CD8-positive, alpha-beta memory T cell (primary cell): ENCODE measurements at places on chromosomes 2 and 18.

GRCh38 chr2:96508521-96509113 lies 3.5 kb upstream of the NEURL3 start:
- DNase-seq: no peak

- DNase-seq: no peak
Observed at GRCh38 chr2:132564065-132564464, 105.9 kb downstream of the LYPD1 start.

GRCh38 chr2:174338147-174338605 lies 3.4 kb downstream of the SP9 start:
- no peak for DNase-seq

GRCh38 chr18:39871961-39872360 lies 2083.1 kb upstream of the PIK3C3 start:
- DNase-seq: no peak

DNA sequence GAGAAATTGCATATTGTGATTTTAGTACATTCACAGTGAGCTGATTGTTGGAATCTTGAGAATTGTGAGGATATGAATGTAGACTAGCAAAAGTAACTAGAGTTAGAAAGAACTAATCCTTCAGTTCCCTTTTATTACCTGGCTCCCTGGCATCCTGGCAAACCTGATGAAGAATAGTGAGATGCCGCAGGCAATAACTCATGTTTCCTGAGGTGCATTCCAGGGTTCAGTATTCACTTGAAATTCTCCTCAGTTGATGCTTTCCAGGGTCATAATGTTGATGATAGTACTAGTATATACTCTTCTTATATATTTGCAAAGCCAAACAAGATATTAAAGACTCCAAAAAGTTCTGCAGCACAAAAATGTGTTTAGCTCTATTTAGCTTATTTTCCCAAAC lies 432.1 kb upstream of the CELF4 start:
- no peak for DNase-seq

GRCh38 chr2:190119257-190119656 lies 56.7 kb upstream of the MSTN start:
- peak; percentile 11 for DNase-seq

DNA sequence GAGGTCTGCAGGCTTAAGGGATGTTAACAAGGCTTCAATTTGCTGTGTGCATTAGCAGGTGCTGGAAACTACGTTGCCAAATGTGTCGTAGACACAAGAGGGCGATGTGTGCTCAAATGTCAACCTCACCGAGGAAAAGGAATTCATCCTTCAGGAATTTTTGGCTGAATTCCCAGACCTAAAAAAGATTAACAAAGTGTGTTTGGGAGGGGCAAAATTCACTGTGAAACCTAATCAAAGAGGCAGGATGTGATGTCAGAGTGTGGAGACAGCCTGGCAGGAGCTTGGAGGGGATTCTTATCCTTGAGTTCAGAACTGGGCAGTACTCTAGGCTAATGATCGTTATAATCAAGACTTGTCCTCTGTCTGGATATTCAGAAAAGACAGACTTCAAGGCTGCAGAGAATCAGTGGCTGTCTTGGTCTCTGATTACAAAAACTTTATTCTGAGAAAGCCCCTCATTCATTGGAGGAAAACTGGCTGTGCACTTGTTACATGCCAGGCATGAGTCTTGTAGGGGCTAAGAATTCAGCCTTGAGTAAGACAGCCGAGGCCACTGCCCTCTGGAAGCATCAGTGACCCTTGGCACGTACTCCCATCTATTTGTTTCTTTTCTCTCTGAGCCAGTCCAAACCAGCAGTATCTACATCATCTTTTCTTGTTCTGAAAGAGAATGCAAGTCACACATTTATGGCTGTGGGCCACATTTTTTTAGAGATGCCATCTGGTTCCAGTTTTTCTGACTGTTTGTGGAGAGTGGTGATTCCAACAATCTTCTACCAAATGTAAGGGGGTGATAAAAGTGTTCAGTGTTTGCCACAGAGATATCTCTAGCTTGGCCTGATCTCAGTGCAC lies 18.7 kb upstream of the SCYGR1 start:
- no peak for DNase-seq

DNA sequence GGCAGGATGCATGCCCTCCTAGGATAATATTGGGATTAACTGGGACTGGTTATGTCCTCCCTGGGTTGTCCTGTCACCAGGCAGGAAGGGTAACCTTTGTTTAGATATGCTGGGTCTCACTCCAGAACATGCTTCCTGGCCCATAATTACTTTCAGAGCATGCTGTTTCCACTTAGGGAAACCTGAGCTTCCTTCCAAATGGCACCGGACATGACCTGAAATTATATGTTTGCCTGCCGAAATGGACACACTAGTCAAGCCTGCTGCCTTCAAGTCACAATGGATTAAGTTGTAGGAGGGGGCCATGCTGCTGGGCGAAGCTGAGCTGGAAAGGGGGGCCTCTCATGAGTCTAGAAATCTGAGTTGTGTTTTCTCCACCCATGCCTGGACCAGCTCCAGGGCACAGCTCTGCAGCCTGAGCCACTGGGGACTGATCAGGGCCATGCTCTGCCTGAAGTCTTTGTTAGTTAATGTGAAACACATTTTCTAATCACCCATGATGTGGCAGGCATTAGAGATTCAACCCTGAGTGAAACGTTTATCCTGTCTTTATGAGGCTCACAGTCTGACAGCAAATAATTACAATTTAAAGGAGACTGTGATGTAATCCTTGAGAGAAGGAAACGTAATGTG lies 273.3 kb downstream of the TNS1 start:
- no peak for DNase-seq

- no peak for DNase-seq
Observed at GRCh38 chr2:240435948-240436682, 652 bp downstream of the GPC1 start.

DNA sequence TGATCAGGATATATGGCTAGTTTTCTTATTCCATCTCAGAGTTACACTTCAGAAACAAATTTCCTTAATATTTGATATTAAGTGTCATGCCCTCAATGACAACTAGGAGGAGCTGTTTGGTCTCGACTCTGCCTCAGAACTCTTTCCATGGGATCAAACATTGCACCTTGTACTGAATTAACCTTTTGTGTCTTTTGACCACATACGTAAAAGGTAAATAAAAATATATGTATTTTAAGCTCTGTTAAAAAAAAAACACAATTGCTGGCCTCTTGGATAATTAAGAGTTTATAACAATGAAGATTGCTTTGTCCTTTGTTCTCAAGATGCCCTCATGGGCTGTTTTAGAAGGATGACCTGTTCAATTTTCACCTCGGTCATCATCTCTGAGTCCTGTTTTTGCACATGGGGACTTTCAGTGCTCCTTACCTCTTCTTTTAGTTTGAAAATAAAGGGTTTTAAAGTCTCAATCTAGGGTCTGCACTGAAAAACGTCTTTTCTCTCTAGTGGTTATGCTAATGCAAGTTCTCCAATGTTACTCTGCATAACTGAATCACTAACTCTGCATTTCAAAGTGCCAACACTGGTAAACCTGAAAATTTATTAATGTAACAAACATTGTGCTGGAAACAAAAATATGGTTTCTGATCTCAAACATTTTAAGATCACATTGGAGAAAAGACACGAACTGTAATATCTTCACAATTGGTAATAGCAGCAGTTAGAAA lies 18.8 kb upstream of the FN1 start:
- DNase-seq: no peak

GRCh38 chr2:240191001-240191400 lies 50.5 kb upstream of the OTOS start:
- DNase-seq: no peak

- DNase-seq: no peak
Observed at GRCh38 chr2:241908686-241909420, 39.3 kb downstream of the RTP5 start.

- no peak for DNase-seq
Observed at GRCh38 chr2:238790833-238791230, 57.1 kb upstream of the TWIST2 start.

DNA sequence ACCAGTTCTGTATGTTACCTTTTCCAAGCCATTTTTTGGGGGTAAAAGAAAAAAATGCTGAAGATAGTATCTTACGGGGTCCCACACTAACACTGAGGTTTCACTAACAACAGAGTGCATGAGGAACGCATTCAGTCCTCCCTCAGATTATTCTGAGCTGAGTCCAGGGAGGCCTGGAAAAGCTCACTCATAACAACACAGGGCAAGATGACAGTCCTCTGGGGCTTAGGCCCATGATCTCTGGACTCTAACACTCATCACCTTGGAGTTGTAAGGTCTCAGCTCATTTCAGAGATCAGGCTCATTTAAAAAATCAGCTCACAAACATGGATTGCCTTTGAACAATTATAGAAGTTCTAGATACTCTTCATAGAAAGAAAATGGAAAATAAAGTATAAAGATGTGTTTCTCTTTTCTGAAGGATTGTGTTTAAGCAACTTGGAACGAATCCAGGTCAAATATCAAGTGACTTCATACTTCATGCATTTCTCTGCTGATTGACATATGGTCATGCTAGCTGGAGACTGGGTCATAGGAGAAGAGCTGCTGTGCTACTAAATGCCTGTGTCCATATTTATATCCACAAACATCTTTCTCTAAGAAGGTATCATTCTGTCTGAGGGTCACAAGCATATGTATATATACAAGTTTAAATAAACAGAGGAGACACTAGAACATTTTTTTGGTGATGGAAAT lies 265.8 kb downstream of the ALK start:
- DNase-seq: no peak

GRCh38 chr18:26304511-26304910 lies 78.3 kb downstream of the TAF4B start:
- no peak for DNase-seq

- no peak for DNase-seq
Observed at GRCh38 chr2:75495862-75496261, 64.9 kb downstream of the EVA1A start.

DNA sequence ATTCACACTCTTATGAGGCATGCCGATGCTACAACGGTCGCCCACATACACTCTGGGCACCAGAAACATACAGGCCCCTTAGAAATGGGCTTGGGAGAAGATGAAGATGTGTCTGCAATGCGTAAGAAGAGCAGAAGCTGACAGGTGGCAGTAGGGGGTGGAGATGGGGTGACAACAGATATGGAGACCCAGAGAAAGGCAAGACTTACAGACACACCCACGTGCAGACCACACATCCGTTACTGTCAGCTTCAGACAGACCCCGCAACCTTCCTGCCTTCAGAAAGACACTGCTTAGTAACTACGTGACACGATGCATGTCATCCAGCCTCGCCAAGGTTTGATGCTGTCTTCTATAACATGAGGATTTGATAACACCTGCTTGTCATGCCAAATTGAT lies 89.5 kb downstream of the ZFP36L2 start:
- peak; percentile 93 for DNase-seq

- no peak for DNase-seq
Observed at GRCh38 chr18:77433076-77433475, 183.4 kb downstream of the GALR1 start.

DNA sequence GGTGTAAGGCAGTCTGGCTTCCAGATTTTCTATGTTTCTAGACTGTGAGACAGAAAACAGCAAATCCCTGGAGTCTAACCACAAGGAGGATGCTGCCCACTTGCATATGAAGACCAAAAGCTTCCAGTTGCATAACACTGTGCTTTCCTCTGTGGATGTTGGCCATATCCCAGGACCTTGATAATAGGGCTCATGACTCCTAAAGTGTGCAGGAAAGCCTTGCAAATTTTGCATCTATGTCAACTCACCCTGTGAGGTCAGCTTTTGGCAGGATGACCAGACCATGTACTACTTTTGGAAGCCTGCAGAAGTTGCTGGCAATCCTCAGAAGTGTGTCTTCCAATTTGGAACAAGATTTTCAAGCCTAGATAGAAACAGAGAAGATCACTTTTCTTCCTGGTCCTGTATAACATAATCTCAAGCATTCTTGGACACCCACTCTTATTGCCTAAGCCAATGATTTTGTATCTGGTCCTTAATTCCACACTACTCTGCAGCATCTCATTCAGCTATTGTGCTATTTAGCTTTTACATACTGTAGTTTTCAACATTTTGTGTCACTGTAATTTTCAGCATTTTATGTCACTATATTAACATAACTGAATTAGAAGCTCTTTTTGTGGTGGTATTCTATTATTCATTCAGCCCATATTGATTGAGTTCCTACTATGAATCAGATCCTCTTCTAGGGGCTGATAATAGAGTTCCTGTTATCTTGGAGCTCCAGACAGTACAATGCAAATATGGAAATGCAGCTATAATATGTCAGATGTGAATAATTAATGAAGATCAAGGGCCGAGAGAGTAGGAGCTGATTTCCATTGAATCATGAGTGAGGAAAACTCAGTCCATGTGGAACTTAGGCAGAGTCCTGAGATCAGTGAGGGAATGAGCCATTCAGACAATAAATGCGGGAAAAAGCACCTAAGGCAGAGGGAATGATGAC lies 85.3 kb upstream of the RAB27B start:
- no peak for DNase-seq

- DNase-seq: no peak
Observed at GRCh38 chr18:48791636-48792105, 159.1 kb downstream of the SMAD7 start.

- DNase-seq: no peak
Observed at GRCh38 chr2:147610496-147611040, 234.3 kb upstream of the ACVR2A start.

DNA sequence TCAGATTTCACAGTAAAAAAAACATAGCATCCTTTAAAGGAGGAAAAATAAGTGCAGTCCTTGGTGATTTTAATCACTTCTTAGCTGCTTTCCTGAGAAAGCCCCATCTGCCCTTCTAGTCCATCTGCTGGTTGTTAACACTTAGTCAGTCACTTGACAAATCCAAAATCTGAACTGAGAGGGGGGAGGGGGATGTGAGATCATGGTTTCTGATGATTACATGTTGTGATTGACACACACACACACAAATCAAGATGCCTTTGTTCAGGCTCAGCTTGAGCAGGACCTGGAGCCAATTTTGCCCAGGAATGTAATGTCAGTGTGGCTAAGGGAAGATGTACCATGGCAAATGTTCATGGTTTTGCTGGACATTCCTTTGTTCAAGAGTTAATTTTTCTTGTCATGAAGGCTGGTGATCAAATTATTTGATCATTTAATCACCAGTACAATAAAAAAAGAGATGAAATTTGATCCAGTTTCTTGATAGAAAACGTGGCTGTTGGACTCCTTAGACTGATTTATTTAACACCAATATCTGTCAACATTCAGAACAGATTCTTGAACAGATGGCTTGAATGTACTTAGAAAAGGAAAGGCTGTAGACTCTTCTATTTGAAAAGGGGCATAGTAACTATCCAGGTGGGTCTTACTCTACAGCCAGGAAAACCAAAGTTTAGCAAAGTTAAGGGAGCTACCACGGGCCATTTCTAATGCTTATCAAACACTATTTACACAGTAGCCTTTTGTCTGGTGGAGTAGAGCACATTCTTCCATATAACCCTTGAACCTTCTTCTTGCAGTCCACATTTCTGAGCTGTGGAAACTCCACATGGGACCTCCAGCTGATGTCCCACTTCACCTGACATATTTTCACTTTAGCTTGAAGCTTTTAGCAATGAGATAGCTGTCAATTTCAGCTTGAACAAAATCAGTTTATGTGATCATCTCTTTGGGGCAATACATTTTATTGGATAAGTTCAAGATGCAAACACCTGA lies 408.7 kb downstream of the PIK3C3 start:
- no peak for DNase-seq

GRCh38 chr18:29361843-29362242 lies 1184.9 kb upstream of the CDH2 start:
- no peak for DNase-seq
